HepG2 (cell line): ENCODE measurements at places on chromosomes 1 and 21.

- no peaks in the 10 kb centered on the region for H3K36me3 ChIP-seq
- no peak for DNase-seq
- H3K4me1 ChIP-seq = no peaks in the 10 kb centered on the region
- H3K27ac ChIP-seq = no peak overlapping the region
- no peaks in the 10 kb centered on the region for H3K27me3 ChIP-seq
- no peak overlapping the region for H3K4me3 ChIP-seq
These were observed 1254.8 kb downstream of the AMY1C start for GRCh38 chr1:105004515-105004914.

DNA sequence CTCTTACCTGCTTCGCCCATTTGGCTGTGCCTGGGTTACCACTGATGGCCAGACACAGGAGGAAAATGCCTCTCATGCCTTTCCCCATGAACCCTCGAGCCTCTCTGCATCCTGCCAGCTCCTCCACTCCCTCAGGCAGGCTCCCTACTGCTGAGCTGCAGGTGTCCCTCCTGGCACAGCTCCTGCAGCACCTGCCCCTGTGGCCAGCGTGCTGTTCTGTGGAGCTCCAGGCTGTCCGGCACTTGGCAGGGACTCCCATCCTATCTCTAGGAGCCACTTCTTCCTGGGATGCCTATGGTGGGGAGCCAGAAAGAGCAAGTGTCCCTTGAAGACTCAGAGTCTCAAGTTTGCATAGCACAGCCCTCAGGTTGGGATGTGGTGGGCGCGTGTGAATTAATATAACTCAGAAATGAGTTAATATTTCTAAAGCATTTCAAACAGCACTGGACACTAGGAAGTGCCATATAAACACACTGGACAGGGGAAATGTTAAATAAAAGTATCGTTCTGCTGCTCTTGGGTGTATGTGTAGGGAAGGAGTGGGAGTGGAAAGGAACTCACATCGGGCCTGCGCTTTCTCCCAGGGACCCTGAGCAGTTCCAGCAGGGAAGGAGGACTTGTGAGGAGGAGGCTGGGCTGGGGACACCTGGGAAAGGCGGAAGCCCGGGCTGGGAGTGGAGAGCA is 2.7 kb downstream of the LRRC71 start:
- DNase-seq = no peak
- H3K27me3 ChIP-seq = peaks cover 81% of the 10 kb centered on the region
- no peak overlapping the region for H3K27ac ChIP-seq
- no peak overlapping the region for H3K4me3 ChIP-seq

DNA sequence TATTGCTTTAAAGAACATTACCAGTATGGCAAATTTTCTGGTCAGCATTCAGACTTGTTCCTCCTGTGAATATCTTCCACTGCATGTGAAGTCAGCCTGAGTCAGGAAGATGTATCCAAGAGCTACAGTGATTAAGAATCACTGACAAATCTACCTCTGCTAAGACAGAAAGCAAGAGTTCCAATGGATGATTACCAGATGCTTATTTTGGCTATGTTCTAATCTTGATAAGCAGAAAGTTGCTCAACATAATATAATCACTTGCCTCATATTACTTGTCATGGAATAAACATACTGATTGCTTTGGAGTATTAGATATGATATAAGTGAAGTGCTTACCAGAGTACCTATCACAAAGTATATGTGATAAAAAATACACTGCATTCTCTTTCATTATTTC is 738.1 kb downstream of the ADGRL2 start:
- H3K4me3 ChIP-seq = no peak overlapping the region
- no peaks in the 10 kb centered on the region for H3K4me1 ChIP-seq
- DNase-seq = no peak
- H3K36me3 ChIP-seq = no peaks in the 10 kb centered on the region
- no peak overlapping the region for H3K27ac ChIP-seq

- DNase-seq = no peak
- H3K4me1 ChIP-seq = peaks cover 38% of the 10 kb centered on the region
- peak overlapping the region; percentile 93 for H3K27ac ChIP-seq
- no peaks in the 10 kb centered on the region; the same call in 2 of the 3 replicates for H3K27me3 ChIP-seq
- H3K36me3 ChIP-seq = no peaks in the 10 kb centered on the region
- no peak overlapping the region for H3K4me3 ChIP-seq
These were observed 1.2 kb downstream of the FGGY start for GRCh38 chr1:59298026-59298583.

DNA sequence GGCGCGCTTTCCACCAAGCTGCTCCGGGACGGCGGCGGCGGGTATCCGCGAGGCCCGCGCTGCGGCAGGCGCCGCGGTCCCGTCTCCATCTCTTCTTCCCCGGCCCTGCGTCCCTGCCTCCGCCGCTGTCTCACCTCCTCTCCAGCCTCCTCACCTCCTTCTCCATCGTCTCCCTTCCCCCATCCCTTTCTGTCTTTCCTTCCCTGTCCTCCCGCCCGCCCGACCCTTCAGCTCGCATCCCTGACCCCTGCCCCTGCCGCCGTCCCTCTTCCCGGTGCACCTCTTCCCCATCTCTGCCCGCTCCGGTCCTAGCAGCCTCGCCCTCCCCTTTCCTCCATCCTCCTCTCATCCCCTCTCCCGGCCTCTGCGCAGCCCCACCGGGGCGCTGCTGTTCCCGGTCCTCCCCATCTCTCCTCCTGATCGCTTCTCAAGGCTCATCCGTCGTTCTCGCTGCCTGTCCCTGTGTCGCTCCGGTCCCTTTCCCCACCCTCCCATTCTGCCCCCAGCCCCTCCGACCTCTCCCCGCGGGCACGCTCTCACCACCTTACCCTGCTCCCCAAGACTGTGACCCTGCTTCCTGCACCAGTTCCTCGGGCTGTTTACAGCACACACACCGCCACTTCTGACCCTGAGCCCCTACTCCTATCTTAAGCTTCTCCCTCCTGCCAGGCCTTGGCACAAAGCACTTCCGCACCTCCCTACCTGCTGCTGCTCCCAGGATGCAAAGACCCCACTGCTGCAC is 760 bp upstream of the NPHP4 start:
- H3K36me3 ChIP-seq = no peaks in the 10 kb centered on the region
- peak overlapping the region; percentile 89 for H3K4me3 ChIP-seq
- H3K4me1 ChIP-seq = peaks cover 34% of the 10 kb centered on the region
- no peaks in the 10 kb centered on the region for H3K27me3 ChIP-seq
- H3K27ac ChIP-seq = no peak overlapping the region

- H3K4me3 ChIP-seq = no peak overlapping the region
- H3K4me1 ChIP-seq = peaks cover 22% of the 10 kb centered on the region
- H3K36me3 ChIP-seq = no peaks in the 10 kb centered on the region
- no peak for DNase-seq
These were observed 25.2 kb downstream of the SPOCD1 start for GRCh38 chr1:31790641-31791091.

DNA sequence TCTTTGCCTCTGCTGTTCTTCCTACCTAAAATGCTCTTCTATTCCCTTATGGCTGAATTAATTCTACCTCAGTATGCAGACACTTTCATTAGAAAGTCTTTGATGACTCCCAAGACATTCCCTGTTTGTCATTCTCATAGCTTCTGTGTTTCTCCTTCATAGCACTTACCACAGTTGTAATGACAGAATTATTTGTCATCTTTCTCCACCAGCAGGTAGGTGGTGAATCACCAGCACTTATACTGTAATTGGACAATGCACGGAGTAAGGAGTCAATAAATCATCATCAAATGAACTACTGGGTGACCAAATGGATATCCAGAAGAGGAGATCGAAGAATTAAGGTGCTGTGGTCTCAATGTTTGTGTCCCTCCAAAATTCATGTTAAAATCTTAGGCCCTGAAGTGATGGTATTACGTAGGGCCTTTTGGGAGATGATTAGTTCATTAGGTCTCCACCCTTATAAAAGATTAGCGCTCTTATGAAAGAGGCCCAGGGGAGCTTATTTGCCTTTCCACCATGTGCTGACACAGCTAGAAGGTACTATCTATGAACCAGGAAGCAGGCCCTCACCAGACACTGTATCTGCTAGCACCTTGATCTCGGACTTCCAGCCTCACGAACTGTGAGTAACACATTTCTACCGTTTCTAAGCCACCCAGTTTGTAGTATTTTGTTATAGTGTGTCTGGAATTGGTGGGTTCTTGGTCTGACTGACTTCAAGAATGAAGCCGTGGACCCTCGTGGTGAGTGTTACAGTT is 2.4 kb upstream of the CCT8 start:
- no peak overlapping the region for H3K27ac ChIP-seq
- no peak for DNase-seq
- H3K4me3 ChIP-seq = no peak overlapping the region
- peaks cover 51% of the 10 kb centered on the region for H3K4me1 ChIP-seq
- no peaks in the 10 kb centered on the region for H3K36me3 ChIP-seq

GRCh38 chr1:154183046-154183915 is 8.6 kb downstream of the TPM3 start:
- DNase-seq = peak; percentile 97
- peak overlapping the region; percentile 90 for H3K4me3 ChIP-seq
- H3K4me1 ChIP-seq = peaks cover 55% of the 10 kb centered on the region
- no peaks in the 10 kb centered on the region for H3K27me3 ChIP-seq

DNA sequence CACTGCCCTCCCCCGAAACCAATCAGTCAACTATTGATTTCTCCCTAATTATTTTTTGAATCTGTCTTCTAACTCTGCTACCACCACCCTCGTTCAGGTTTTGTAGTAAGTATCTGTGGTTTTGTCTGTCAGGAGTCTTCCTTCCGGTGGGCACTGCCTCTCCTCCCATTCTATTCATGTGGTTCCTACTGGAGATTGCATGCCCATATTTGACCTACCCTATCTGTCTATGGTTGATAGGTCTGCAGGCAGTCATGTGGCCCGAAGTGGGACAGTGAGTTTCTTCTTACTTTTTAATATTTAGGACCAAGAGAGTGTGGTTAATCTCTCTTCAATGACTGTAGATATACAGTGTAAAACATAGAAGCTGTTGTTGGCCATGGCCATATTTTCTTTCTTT is 17.8 kb upstream of the MAST2 start:
- no peaks in the 10 kb centered on the region for H3K36me3 ChIP-seq
- H3K4me1 ChIP-seq = peaks cover 5% of the 10 kb centered on the region; the same call in 1 of the 2 replicates
- no peak for DNase-seq
- no peak overlapping the region for H3K4me3 ChIP-seq
- no peak overlapping the region for H3K27ac ChIP-seq

GRCh38 chr1:2340086-2340917 is 51.1 kb downstream of the MORN1 start:
- no peak overlapping the region for H3K27ac ChIP-seq
- no peak for DNase-seq
- H3K4me3 ChIP-seq = no peak overlapping the region
- no peaks in the 10 kb centered on the region for H3K36me3 ChIP-seq

DNA sequence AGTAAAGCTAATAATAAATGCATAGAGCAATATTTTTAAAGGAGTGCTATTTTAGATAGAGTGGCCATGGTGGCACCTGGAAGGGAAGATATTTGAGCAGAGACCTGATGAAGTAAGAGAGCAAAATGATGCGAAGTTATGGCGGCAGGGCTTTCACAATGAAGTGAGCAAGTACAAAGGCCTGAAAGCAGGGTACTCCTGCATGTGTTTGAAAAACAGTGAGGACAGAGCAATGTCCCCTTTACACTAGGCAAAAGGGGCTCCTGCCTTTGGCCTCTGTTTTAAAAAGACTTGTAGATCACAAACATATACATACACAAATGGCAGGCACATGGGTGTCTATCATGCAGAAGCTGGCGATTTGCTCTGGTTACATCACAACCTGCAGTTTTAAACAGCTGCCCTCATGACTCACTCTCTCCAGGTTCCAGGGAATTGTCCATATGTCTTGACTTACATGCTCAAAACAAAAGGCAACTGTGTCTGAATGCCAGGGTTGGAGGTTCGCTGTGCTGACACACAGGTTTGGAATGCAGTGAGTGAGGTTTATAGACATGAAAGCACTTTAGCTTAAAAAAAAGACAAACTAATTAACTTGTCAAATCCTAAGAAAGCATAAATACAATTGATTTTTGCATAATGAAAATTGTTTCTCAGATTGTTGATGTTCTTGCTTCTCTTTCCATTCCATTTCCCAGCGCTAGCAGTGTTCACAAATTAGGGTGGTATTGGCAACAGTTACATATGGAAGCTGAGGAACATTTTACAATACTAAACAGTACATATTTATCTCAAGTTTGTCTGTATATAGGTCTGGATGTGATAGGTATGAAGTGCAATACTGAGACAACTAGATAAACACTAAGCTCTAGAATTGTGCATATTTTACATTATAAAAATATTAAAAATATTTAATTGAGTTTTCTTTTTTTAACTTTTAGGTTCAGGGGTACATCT is 313.9 kb downstream of the BARHL2 start:
- peak; percentile 89 for DNase-seq
- H3K4me1 ChIP-seq = peaks cover 16% of the 10 kb centered on the region
- no peaks in the 10 kb centered on the region for H3K36me3 ChIP-seq
- no peaks in the 10 kb centered on the region for H3K27me3 ChIP-seq

DNA sequence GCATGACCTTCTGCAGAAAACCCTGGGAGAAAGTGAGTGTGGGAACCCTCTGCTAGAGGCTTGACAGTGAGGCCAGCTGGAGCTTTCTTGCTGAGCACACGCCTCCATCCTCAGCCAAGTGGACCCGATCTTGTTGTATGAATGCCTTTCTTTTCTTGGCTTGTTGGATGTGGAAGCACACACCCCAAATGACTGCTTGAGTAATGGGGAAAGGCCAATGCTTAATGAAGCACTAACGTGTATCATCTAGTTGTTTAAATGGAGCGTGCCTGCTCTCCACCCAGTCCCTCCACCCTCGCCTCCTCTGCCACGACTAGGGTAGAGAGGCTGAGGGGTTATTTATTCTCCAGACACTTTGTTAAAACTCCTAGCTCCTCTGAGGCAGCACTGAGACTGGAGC is 54.3 kb upstream of the IKBKE start:
- no peaks in the 10 kb centered on the region for H3K27me3 ChIP-seq
- no peak overlapping the region for H3K27ac ChIP-seq
- peaks cover 14% of the 10 kb centered on the region for H3K36me3 ChIP-seq
- no peaks in the 10 kb centered on the region for H3K4me1 ChIP-seq

- DNase-seq = peak; percentile 5
- H3K27me3 ChIP-seq = no peaks in the 10 kb centered on the region
- H3K27ac ChIP-seq = no peak overlapping the region
- no peak overlapping the region for H3K4me3 ChIP-seq
- no peaks in the 10 kb centered on the region for H3K4me1 ChIP-seq
These were observed 228.8 kb downstream of the COL11A1 start for GRCh38 chr1:102879439-102879993.

GRCh38 chr1:61752921-61753389 is 10.7 kb downstream of the PATJ start:
- DNase-seq = peak; percentile 41
- peak overlapping the region; percentile 44 for H3K27ac ChIP-seq
- no peaks in the 10 kb centered on the region for H3K27me3 ChIP-seq
- H3K4me1 ChIP-seq = peaks cover 38% of the 10 kb centered on the region
- H3K4me3 ChIP-seq = no peak overlapping the region
- no peaks in the 10 kb centered on the region for H3K36me3 ChIP-seq

DNA sequence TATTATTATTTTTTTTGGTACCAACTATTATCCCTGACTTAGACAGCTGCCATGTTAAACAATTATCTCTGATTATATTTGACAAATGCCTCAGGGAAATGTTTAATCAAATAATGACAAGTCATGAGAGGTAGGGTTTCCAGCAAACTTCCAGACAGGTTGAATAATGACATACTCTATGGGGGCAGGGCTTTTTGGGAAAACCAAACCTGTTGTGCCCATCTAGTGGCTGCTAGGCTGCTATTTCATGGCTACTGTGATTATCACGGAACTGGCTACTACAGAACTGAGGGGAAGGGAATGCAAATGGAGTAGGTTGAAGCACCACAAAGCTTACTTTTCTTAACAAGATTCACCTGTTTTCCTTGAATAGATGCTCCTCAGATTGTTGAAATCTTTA is 77.6 kb downstream of the DUSP10 start:
- DNase-seq = no peak
- H3K4me1 ChIP-seq = no peaks in the 10 kb centered on the region
- H3K27me3 ChIP-seq = no peaks in the 10 kb centered on the region
- H3K4me3 ChIP-seq = no peak overlapping the region

- H3K4me3 ChIP-seq = no peak overlapping the region
- H3K4me1 ChIP-seq = no peaks in the 10 kb centered on the region
- no peak overlapping the region for H3K27ac ChIP-seq
- peak; percentile 44 for DNase-seq
- no peaks in the 10 kb centered on the region for H3K36me3 ChIP-seq
These were observed 14.1 kb upstream of the HEYL start for GRCh38 chr1:39653546-39654031.
